ENCODE measurements at places on chromosomes 13 and 19. TPM values are rescaled to one million over a fixed set of nuclear protein-coding genes. Genes with fewer than 3 reads are reported as not detected.

DNA sequence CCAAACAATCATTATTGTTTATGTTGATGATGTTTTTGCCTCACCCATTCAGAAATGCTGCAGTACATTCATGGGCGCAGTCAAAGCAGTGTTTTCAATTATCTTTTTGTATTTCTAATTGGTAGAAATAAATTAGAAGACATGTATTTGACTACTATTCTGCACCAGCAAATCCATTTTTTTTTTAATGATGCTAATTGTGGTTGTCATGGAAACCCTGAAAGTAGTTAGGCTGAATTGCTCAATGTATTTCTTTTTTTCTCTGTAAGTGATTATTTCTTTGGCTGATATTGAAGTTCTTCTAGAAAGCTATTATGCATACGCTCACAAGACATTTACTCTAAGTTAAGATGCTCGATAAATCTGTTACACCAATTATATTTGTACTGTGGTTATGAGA lies 101.2 kb downstream of the RFC3 start:
- H3K4me1 ChIP-seq: no peaks in the 10 kb centered on the region
- H3K27me3 ChIP-seq: no peaks in the 10 kb centered on the region
- H3K4me3 ChIP-seq: no peak overlapping the region
- H3K36me3 ChIP-seq: no peaks in the 10 kb centered on the region
- H3K27ac ChIP-seq: no peak overlapping the region
- DNase-seq: no peak

DNA sequence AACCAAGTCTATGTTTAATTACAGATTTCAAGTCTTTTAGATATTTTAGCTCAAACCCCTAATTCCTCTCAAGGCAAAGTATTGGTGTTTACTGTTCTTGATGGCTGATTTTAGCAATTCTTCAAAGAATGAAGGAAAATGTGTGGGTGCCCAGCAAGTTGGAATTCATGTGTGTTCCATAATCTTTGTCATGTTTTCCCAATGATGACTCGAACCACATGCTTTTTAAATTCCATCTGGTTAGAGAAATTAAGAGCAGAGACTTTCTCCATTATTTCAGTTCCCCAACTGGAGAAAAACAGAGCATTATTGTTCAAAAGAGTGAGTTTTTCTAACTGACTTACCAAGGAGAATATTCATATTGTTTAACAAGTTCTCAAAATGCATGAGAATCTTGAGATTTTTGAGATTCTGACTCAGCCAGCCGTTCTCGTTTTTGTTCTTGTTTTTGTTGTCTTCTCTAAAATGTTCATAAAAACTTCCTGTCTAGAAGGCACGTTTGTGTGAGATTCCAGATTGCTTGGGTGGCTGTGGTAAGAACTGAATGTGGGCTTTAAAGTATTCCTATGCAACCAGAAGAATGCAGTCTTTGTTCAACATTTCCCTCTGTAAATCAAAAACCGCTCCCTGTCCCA lies 404.7 kb downstream of the IRS2 start:
- H3K27me3 ChIP-seq: no peaks in the 10 kb centered on the region
- H3K4me1 ChIP-seq: no peaks in the 10 kb centered on the region
- no peak overlapping the region for H3K27ac ChIP-seq
- H3K4me3 ChIP-seq: no peak overlapping the region
- DNase-seq: no peak
- no peaks in the 10 kb centered on the region for H3K36me3 ChIP-seq

GRCh38 chr13:77136902-77137420 lies 110.0 kb upstream of the FBXL3 start:
- no peaks in the 10 kb centered on the region for H3K27me3 ChIP-seq
- H3K36me3 ChIP-seq: peaks cover 6% of the 10 kb centered on the region
- no peak overlapping the region for H3K27ac ChIP-seq
- no peak for DNase-seq
- H3K4me1 ChIP-seq: no peaks in the 10 kb centered on the region
- H3K4me3 ChIP-seq: no peak overlapping the region

- no peak overlapping the region for H3K27ac ChIP-seq
- no peaks in the 10 kb centered on the region for H3K4me1 ChIP-seq
- no peak for DNase-seq
- no peaks in the 10 kb centered on the region for H3K36me3 ChIP-seq
- H3K27me3 ChIP-seq: no peaks in the 10 kb centered on the region
These were observed 166.0 kb downstream of the DNAJC3 start for GRCh38 chr13:95842898-95843297.

- H3K27me3 ChIP-seq: no peaks in the 10 kb centered on the region
- H3K4me3 ChIP-seq: no peak overlapping the region
- no peak for DNase-seq
- H3K36me3 ChIP-seq: peaks cover 4% of the 10 kb centered on the region
- no peak overlapping the region for H3K27ac ChIP-seq
- H3K4me1 ChIP-seq: no peaks in the 10 kb centered on the region
These were observed 58.4 kb downstream of the PEPD start for GRCh38 chr19:33463199-33463598.

DNA sequence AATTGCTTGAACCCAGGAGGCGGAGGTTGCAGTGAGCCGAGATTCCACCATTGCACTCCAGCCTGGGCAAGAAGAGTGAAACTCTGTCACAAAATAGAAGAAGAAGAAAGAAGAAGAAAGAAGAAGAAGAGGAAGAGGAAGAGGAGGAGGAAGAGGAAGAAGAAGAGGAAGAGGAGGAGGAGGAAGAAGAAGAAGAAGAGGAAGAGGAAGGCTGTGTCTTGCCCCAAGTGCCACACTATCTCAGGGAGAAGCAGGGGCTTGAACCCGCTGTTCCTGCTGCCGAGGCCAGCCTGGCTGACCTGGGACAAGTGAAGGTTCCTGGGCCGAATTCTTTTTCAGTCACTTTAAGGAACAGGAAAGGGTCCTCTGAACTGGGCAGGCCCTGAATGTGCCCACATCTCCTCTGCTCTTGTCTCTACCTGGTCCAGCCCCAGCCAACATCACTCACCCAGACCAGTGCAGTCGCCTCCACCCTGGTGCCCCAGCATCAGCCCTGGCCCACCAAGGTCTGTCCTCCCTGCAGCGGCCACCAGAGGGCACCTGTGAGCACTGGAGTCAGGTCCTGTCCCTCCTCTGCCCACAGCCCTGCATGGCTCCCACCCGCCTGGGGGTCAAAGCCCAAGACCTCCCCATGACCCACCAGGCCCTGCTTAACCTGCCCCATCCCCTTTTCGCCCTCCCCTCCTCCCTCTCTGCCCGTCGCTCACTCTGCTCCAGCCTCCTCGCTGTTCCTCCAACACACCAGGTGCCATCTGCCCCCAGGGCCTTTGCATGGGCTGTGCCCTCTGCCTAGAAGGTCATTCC lies 20.0 kb downstream of the TICAM1 start:
- peak; percentile 79 for DNase-seq
- peaks cover 12% of the 10 kb centered on the region for H3K4me1 ChIP-seq
- no peak overlapping the region for H3K27ac ChIP-seq

GRCh38 chr13:44142941-44143665 lies 230.5 kb upstream of the SERP2 start:
- no peak overlapping the region for H3K27ac ChIP-seq
- no peak for DNase-seq
- no peaks in the 10 kb centered on the region for H3K36me3 ChIP-seq
- no peak overlapping the region for H3K4me3 ChIP-seq

DNA sequence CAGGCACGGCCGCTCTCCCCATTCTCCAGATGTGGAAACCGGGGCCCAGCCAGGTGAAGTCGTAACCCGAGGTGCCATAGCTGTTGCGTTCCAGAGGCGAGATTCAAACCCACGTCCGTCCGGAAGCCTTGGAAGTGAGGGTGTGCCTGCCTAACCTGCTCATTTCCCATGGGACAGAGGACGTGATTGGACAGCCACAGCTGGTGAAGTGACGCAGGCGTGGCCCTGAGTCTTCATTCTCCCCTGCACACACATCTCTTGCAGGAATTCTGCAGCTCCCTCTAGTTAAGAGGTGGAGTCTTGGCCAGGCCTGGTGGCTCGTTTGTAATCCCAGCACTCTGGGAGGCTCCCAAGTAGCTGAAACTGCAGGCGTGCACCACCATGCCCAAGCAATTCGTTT lies 16.8 kb downstream of the MEIS3 start:
- H3K27me3 ChIP-seq: no peaks in the 10 kb centered on the region
- no peak for DNase-seq

GRCh38 chr13:47474839-47475238 lies 526.2 kb downstream of the SUCLA2 start:
- no peak overlapping the region for H3K4me3 ChIP-seq
- H3K27me3 ChIP-seq: no peaks in the 10 kb centered on the region
- no peak for DNase-seq
- H3K4me1 ChIP-seq: no peaks in the 10 kb centered on the region
- H3K27ac ChIP-seq: no peak overlapping the region

DNA sequence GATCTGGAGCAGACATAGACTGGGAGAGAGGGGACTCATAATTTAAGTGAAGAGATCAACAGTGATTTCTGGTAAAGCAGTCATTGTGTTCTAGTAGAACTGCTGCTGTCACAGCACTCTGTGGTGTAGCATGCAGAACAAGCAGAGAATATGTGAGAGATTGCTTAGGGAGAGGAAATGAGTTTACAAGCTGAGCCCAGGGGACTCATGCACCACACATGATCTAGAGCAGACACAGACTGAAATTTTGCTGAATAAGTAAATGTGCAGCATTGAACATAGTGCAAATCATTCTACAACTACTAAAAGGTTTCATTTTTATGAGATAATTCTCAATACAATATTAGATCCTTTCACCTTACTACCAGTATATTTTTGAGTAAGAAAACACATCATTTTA lies 125.7 kb downstream of the MYO16 start:
- no peaks in the 10 kb centered on the region for H3K4me1 ChIP-seq
- no peak overlapping the region for H3K4me3 ChIP-seq
- no peaks in the 10 kb centered on the region for H3K27me3 ChIP-seq
- H3K27ac ChIP-seq: no peak overlapping the region
- no peaks in the 10 kb centered on the region for H3K36me3 ChIP-seq

- no peaks in the 10 kb centered on the region for H3K27me3 ChIP-seq
- H3K4me1 ChIP-seq: peaks cover 6% of the 10 kb centered on the region
- no peak overlapping the region for H3K27ac ChIP-seq
- peak; percentile 43 for DNase-seq
- no peak overlapping the region for H3K4me3 ChIP-seq
- H3K36me3 ChIP-seq: no peaks in the 10 kb centered on the region
These were observed 2.4 kb upstream of the RGL3 start for GRCh38 chr19:11421371-11422098.

DNA sequence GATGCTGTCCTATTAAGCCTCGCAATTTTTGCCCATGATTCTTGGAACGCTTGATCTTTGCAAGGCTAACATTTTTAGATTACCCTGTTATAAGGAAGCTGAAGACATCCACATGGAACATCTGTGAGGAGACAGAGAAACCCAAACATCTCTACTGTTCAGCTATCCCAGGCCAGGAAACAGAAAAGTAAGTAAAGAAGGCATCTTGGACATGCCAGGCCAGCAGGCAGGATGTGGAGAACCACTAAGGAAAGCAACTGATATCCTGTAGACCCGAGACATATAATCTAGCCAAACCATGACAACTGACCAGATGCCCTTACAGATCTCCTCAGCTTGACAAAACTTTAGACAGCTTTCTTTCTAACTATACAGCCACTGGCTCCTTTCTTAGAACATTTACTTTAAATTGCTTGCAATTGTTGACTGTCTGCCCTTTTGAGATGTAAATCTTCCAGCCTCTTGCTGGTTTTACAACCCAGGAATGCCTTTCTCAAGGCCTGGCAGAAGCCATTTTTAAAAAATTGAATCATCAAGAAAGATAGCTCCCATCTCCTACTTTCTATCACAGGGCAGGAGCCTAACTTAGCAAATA lies 255.8 kb upstream of the DACH1 start:
- no peaks in the 10 kb centered on the region for H3K4me1 ChIP-seq
- H3K36me3 ChIP-seq: no peaks in the 10 kb centered on the region
- DNase-seq: no peak
- no peak overlapping the region for H3K27ac ChIP-seq
- H3K4me3 ChIP-seq: no peak overlapping the region
- H3K27me3 ChIP-seq: no peaks in the 10 kb centered on the region

DNA sequence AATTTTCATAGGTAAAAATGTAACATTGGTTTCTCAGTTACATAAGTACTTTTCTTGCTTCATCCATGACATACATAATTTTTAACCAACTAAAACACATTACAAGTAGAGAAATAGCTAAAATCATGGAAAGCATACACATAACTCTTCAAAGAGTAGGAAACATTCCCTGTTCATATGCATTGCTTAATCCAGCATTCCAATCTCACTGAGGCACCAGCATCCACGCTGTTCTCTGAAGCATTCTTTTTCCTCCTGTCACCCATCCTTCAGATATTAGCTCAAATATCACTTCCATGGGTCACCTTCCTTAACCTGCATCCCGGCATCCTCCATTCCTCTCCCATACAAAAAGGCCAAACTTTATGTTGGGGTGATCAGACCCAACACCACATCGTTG lies 79.1 kb downstream of the ZNF254 start:
- no peaks in the 10 kb centered on the region for H3K4me1 ChIP-seq
- H3K36me3 ChIP-seq: no peaks in the 10 kb centered on the region
- H3K27me3 ChIP-seq: no peaks in the 10 kb centered on the region

DNA sequence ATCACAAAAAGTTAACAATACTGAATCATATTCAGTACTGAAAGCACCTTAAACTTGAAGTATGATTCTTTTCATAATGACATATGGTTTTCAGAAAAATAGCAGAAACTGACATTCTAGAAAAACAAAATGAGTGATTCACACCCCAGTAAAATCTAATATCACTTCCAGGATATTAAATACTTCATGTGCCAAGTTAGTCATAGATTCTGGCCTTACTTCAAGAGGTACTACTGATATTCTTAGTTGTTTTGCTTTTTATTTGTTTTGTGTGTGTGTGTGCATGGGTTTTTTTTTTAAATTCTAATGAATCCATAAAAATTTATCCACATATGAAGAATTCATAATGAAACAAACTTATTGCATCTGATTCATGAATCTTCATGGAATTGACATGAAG lies 207.9 kb upstream of the UFM1 start:
- H3K27ac ChIP-seq: no peak overlapping the region
- no peaks in the 10 kb centered on the region for H3K4me1 ChIP-seq
- no peak for DNase-seq
- no peaks in the 10 kb centered on the region for H3K27me3 ChIP-seq

DNA sequence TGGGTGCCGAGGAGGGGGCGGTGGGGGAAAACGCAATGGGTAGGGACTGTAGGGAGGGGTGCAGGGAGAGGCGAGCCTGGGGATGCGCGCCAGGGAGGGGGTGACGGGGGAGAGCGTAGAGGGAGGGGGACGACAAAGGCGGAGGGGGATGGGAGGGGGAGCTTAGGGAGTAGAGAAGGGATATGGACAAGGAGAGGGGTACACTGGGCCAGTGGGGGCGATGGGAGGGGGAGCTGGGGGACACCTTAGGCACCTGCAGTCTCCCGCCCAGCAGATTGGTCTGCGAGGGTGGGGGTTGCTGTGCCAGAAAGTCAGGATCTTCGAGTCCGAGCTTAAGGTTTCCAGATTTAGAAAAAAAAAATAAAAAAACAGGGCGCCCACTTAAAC lies 15.7 kb downstream of the CCDC124 start:
- H3K27ac ChIP-seq: no peak overlapping the region
- H3K4me1 ChIP-seq: peaks cover 30% of the 10 kb centered on the region
- peak; percentile 28 for DNase-seq
- peak overlapping the region; percentile 78 for H3K4me3 ChIP-seq
- H3K27me3 ChIP-seq: peaks cover 29% of the 10 kb centered on the region

Gene ZNF490
- 16.2 TPM for total RNA-seq

Gene ACP7
- not detected for total RNA-seq

Gene CEACAM3
- not detected for total RNA-seq

Gene MBD3L3
- not detected for total RNA-seq

Gene FOSB
- total RNA-seq: 3.3 TPM

Gene MAMSTR
- total RNA-seq: 0.29 TPM
